ENCODE measurements at places on chromosomes 7 and 10.

GRCh38 chr7:7505915-7506314, 29.8 kb downstream of the COL28A1 start:
- DNase-seq: no peak

DNA sequence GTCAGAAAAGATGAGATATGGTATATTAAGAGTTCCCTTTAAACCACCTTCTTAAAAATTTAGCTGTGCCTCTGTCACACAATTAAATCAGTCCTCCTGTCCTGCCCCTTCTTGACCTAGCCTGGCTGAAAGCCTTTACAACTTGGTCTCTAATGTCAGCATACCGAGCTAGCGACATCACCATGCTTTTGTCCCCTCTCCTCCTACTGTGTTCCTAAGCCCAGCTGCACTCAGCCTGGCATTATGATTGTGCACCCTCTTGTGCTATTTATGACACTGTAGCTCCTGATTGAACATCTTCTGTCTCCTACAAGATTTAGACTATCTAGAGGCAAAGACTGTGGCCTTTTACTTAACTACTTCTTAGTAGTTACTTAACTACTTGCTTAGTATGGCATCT, 29.2 kb downstream of the TDRD1 start:
- DNase-seq: no peak

DNA sequence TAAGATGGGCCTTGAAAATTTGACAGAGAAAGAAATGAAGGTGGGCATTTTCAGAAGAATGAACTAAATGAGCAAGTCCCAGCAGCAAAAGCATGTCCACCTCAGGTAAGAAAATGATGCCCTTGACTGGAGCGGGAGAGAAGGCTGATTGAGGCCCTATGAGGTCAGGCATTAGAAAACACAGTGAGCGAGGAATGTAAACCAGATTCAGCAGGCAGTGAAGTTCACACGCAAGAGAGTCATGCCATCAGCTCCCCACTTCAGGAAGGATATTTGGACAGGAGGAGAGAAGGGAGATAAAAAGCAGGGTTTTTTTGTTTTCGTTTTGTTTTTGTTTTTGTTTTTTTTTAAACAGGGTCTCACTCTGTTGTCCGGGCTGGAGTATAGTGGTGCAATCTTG, 166.4 kb downstream of the PPP1R17 start:
- peak; percentile 7 for DNase-seq

- peak; percentile 87 for DNase-seq
Observed at GRCh38 chr10:110501142-110501937, 3.6 kb downstream of the DUSP5 start.

GRCh38 chr10:104045151-104046089, 40.3 kb downstream of the COL17A1 start:
- DNase-seq: peak; percentile 92

DNA sequence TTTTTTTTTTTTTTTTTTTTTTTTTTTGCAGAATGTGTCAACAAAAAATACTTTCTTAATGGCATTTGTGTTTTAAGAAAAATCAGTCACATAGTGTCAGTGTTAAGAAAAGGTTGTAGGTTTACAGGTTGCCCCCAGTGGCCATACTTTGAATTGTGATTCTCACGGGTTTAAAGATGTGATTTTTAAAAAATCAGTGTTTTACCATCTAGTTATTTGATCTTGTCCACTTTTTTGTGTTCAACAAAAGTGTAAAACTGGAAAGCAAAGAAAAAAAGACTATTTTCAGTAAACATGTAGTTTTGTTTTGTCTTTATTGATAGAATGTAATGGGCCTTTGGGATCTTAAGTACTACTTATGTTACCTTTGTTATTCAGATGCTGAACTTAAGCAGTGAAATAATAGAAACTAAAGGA, 25.7 kb downstream of the SUV39H2 start:
- peak; percentile 53 for DNase-seq

DNA sequence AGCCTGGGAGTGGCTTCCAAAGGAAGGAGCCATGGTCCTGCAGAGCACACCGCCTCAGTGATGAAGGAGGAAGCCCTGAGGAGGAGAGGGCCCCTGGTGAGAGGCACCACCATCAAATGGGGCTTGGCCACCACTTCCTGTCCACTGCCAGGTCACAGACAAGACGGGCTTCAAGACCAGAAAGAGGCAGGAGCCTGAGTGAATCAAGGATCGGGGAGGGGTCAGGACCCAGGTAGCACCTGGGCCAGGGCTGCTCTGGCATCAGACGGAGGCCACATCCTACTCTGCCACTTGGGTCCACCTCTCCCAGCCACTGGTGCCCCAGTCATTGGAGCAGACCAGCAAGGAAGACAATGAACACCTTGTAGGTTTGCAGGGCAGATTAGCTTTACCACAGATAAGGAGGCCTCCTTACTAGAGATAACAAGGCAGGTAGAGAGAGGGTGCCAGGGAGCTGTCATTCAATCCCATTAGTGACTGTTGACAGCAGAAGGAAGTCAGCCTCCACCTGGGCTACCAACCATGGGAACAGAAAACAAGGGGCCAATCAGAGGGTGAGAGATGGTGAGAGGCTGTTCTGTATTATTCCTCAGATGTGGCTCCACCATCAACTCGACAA, 143.4 kb downstream of the TNS3 start:
- no peak for DNase-seq

Measured in GM03348 (cell line).